ENCODE measurements at places on chromosomes 2 and 18.

DNA sequence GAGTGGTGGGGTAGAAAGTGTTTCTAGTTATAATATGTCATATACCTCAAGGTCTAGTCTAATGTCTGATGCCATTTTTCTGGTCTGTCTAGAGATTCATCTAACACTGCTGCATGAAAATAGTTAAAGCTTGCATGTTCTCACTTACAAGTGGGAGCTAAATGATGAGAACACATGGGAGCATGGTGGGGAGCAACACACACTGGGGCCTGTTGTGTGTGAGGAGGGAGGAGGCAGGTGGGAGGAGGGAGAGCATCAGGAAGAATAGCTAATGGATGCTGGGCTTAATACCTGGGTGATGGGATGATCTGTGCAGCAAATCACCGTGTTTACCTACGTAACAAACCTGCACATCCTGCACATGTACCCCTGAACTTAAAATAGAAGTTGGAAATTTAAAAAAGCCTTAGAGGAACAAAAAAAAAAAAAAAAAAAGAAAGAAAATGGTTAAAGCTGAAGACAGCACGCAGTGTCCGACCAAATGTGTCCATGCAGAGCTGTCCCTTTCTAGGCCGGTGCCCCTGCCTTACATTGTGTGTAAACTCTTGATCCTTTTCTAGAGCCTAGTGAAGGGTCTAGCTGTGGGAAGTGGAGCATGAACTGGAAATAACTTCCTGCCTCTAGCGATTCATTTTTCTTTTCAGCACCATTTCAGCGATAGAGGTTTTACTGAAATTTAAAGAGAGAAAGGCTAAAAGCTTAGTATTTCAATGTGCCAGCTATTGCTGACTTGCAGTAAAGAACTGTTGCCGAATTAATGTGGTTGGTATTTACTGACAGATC, 94.0 kb downstream of the FMNL2 start:
- no peak for DNase-seq

- DNase-seq = no peak
These were observed 41.2 kb downstream of the TAF4B start for GRCh38 chr18:26267357-26267930.

- DNase-seq = no peak
These were observed 215.5 kb upstream of the EPHA4 start for GRCh38 chr2:221787561-221787960.

GRCh38 chr18:35494251-35495220, 3.2 kb downstream of the INO80C start:
- DNase-seq = no peak

DNA sequence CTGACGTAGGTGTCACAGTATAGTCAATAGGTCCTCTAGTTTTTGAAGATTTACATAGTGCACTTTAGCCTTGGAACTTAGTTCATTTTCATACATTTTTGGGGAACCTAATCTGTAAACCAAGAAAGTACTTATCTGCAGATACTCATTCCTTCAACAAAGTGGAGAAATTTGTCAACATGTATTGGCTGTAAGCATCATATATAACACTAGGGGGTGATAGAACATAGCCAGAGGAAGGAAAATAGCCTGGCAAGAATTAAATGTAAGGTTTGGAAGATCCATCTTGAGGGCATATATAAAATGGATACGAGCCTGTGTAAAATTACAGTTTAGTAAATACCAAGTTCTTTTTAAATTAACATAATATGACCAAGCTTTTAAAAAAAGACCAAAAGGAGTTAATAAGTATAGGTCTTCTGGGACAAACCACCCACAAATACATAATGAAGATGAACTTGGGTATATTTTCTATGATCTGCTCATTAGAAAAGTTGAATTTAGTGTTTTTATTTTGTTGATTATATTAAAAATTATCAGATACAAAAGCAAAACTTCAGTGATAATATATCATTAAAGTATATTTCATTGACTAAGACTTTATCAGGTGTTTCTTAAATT, 18.2 kb downstream of the RPL37A start:
- DNase-seq = peak; percentile 46

DNA sequence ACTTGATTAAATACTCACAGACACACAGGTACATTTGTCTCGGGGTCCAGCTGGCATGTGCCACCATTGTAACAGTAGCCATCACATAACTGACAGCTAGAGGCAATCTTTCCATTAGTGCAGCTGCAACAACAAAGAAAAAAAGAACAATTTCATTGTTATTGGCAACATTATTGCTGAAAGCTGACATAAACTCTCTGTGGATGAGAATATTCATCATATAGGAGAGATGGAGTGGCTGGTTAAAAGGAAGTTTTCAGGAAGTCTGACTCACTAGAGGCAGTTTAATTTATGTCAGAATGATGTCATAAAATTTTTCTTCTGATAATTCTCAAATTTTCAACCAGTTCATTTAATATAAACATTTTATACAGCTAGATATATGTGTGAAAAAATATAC, 1490.0 kb upstream of the NXPH2 start:
- no peak for DNase-seq

GRCh38 chr2:22055784-22056620, 932.2 kb downstream of the TDRD15 start:
- DNase-seq = no peak

DNA sequence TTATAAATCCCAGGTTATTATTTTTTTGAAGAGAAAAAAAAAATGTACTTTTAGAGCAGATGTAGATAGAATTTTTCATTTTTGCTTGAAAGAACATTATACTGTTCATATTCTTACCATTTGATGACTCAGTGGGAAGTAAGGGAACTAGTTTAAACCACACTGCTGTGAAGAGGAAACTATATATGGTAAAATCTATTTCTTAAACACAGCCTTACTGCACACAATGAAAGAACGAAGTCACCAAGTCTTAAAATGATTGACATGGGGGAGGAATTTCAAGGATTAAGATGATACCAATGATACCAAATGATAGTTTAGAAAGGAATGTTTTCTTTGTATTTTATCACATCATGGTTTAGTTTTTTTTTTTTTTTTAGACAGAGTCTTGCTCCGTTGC, 5.0 kb downstream of the ACTR2 start:
- DNase-seq = peak; percentile 32

- DNase-seq = no peak
These were observed 138.4 kb upstream of the TWIST2 start for GRCh38 chr2:238709325-238710025.

DNA sequence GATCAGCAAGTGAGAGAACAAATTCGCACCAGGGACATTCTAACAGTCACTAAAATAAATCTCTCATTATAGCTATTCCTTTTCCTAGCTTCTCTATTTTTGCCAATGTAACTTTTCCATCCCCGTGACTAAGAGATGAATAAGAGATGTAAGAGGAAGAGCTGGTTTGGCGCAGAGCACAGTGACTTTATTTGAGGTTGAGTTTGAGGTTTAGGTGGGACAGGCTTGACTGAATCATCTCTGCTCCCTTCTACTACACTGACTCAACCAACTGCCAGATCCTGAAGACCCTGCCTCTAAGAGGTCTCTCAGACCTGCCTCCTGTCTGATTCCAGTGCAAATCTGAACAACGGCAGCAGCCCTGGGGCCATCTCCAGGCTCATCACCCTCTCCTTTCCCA, 28.0 kb downstream of the RFX8 start:
- DNase-seq = no peak

GRCh38 chr2:155203178-155203577, 504.7 kb downstream of the KCNJ3 start:
- no peak for DNase-seq

- DNase-seq = no peak
These were observed 423.4 kb downstream of the PID1 start for GRCh38 chr2:228847684-228848083.

- peak; percentile 19 for DNase-seq
These were observed 777 bp downstream of the GALNT3 start for GRCh38 chr2:165793161-165793778.

GRCh38 chr2:111054791-111055691, 65.7 kb upstream of the BCL2L11 start:
- DNase-seq = peak; percentile 80

GRCh38 chr18:59899298-59900221, at the start of gene PMAIP1:
TSS of gene PMAIP1 (plus strand) at chr18:59899996. CDS start at chr18:59900178, 182 bp downstream.
- peak; percentile 93 for DNase-seq

GRCh38 chr2:118431997-118432396, 343.7 kb downstream of the INSIG2 start:
- no peak for DNase-seq

DNA sequence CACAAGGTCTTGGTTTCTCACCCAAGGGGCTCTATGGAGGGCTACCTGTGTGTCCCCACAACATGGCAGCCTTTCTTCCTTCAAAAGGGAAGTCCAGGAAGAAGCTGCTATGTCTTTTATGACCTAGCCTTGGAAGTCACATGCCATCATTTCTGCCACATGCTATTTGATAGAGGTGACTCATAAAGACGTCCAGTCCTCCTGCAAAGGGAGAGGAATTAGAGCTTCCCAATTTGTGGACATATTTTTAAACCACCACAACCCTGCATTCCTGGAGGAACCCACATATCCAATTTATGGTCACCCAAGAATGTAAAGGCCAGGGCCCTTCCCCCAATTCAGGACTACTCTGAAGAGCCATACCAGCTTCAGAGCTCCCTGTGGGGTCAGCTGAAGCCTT, 246.2 kb downstream of the CYP26B1 start:
- no peak for DNase-seq
